Astrocyte of the spinal cord (primary cell): ENCODE measurements at places on chromosomes 4 and X.

GRCh38 chr4:4837316-4837715, 22.1 kb upstream of the MSX1 start:
- no peak for DNase-seq

- no peak for DNase-seq
Observed at GRCh38 chr4:67436742-67437141, 108.6 kb downstream of the CENPC start.

GRCh38 chrX:17024886-17025285, 78.4 kb downstream of the REPS2 start:
- no peak for DNase-seq

DNA sequence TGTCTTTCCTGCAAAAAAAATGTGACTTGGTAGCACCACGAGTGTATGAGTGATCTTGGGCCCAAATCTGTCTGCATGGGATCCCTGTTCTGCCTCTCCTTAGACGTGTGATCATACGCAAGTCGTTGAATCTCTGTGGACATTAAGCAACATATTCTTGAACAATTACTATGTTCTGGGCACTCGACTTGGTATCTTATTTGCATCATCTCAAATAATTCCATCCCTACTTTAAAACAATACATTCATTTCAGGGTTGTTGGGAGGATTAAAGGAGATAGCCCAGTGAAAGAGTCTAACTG, 145.4 kb upstream of the CPEB2 start:
- DNase-seq: no peak

- DNase-seq: peak; percentile 58
Observed at GRCh38 chr4:7333801-7334421, 100.8 kb downstream of the PSAPL1 start.

DNA sequence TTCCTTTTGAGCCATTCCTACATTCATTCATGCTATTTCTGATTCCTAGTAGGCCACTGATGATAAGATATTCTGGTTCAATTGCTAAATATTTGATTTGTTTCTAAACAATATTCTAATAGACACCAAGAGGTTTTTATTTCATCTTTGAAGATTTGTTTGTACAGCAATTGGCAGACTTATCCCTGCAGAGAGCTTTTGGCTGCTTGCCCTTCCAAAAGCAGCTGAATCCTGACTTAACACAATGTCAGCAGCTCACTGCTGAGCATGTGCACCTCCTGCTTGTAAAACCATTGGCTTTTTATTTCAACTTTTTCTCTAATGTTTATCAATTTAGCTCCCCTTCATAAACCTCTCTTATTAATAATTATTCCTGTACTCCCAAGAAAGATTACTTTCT, 45.3 kb downstream of the MMRN1 start:
- DNase-seq: peak; percentile 60

DNA sequence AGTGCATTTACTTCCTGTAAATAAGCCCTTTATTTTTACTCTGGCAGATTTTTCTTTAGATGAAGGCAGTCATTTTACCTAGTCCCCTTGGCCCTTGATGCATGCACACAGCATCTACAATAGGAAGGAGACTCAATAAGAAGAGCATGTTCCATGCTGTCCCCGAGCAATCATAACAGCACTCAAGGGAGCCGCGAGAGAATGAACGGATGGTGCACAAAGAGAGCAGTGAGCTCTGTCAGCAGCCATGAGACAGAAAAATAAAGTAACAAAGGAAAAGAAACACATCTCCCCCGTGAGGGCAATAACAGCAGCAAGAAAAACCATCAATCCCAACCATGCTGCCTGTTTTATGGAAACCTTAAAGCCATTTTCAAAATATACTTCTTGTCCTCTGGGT, 11.9 kb downstream of the SMIM31 start:
- no peak for DNase-seq

DNA sequence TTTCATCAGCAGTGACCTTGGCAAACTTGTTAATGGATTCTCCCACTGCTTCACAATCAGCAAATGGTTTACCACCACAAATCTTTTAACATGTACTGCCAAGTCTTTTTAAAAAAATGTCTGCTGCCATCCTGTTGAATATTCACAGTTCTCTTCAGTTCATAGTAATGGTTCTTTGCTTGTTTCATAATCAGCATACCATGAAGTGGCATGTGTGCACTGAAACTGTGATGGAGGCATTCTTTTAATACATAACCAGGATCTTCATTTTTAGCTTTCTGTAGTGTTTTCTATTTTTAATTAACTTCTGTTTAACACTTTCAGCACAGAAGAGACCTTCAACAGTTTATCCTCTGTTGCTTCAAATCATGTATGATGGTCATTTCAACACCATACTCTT, 230.1 kb upstream of the ARSJ start:
- DNase-seq: no peak

DNA sequence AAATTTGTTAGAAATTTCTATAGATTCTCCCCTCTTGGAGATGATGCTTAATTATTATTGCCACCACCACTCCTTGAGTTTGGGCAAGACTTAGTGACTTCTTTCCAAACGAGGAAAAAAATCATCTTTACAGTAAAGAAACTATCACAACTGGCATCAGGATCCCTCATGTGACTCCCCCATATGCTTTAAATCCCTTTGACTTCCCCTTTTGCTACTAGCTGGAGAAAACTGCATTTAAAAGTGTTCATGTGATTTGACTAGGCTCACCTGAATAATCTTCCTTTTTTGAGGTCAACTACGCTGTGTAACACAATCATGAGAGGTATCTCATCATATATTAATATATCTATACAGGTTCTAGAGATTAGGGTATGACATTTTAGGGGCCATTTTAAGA, 30.3 kb upstream of the ENOX2 start:
- DNase-seq: no peak

DNA sequence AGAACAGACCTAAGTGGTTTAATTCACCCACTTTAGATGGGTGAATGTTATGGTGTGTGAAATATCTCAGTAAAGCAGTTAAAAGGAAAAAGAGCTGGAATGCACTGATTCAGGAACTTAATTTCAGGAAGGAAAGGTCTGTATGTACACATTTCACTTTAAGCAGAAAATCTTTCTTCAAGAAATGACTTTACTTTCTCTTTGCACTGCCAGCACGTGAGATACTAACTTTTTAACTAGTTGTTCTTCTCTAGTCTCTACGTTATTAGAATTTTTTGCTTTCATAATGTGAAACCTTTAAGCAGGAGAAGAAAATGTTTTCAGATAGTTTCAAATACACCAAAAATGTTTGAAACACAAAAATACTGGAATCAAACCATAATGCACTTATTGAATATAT, 18.8 kb downstream of the C4orf46 start:
- no peak for DNase-seq

- DNase-seq: peak; percentile 49
Observed at GRCh38 chr4:82851885-82852750, 38.8 kb downstream of the SEC31A start.

GRCh38 chrX:42714981-42715700, 62.8 kb downstream of the PPP1R2C start:
- DNase-seq: peak; percentile 38

GRCh38 chrX:9885150-9885549, 82.0 kb upstream of the CLDN34 start:
- peak; percentile 71 for DNase-seq

DNA sequence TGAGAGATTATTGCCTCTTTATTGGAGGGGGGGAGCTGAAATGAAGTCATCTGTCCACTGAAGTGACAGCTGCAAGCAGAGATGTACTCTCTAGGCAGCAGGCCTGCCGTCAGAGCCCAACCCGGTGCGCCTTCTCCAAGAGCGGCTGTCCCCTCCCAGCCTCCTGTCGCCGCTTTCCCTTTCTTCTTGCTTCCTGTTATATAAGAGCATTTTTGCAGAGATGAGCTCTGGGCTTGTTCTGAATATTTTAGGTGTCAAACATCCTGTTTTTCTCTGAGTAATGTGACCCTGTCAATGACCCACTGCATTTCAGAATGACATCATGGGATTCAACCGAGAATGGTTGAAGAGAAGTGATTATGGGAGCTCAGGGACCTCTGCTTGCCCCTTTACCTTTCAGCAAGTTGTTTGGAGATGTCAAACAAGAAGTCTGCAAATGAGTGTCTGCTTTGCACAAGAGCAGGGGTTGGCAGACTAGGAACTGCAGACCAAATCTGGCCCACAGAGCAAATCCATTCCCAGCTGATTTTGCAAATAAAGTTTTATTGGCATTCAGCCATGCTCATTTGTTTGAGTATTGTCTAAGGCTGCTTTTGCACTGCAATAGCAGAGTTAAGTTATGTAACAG, 79.9 kb downstream of the SLC9A6 start:
- DNase-seq: peak; percentile 81

GRCh38 chrX:154142950-154143745, 895 bp upstream of the OPN1LW start:
- DNase-seq: no peak

- no peak for DNase-seq
Observed at GRCh38 chr4:88893961-88894360, 163.0 kb downstream of the FAM13A start.

DNA sequence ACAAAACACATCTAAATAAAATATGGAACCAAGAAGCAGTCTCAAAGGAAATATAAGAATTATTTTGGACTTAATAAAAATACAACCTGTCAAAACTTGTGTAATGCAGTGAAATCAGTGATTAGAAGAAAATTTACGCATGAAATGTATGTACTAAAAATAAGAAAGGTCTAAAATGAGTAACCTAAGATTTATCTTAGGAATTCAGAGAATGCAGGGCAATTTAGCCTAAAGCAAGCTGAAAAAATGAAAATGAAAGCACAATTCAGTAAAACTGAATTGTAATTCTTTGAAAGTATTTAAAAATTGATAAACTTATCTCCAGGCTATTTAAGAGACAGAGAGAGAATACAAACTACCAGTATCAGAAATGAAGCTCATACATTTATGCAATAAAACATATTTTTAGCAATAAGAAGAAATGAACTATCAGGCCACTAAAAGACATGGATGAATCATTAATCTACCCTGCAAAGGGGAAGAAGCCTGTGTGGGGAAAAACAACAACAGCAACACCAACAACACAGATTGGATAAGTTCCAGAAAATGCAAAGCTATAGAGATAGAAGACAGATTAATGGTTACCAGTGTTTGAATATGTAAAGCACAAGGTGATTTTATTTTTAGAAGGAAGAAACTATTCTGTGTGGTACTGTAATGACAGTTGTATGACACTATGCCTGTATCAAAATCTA, 442.0 kb upstream of the ADGRL3 start:
- DNase-seq: peak; percentile 19

DNA sequence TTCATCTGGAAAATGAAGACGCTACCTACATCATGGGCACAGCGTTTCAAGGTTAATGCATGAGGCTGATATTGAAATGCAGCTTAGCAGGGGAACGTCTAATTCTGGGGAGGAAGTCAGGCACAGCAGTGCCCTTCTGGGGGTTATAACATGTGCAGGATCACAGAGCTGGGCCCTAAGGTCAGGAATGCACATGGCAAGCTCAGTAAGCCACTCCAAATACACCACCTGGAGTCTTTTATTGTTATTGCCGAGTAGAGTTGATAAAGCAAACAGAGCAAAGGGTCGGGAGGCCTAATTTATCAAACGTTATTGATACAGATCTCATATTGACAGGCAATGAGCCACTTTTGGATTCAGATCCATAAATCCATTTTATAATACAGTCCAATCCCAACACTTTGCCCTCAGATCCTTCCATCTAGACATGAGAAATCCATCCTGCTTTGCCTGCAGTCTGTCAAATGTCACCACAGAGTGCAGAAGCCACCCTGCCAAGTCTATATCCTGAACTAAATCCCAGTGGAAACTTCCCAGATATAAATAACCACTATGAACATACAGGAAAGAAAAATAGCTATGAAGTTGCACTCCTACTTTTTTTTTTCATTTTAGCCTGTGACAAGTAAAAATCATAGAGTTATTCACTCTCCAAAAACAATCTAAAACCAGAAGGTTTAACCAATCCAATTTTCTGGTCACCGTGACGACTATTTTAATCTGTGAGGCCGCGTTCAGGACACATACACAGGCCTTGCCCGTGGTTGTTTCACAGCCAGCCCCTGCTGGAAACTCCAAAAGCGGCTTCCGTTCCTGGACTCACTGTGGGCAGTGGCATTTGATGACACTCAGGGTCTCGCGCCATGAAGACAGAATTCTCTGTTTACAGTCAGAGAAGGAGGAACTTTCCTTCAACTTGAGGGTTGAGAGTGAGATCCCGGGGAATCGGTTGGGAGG, 335.4 kb downstream of the DHX15 start:
- no peak for DNase-seq

- DNase-seq: no peak
Observed at GRCh38 chr4:82213485-82214417, 160.0 kb downstream of the HNRNPD start.

GRCh38 chrX:135914404-135914803, 20.9 kb downstream of the SAGE1 start:
- no peak for DNase-seq

GRCh38 chrX:38636949-38637819, 75.8 kb downstream of the TSPAN7 start:
- DNase-seq: peak; percentile 10

- DNase-seq: no peak
Observed at GRCh38 chrX:130772776-130773143, 130.2 kb downstream of the ENOX2 start.

DNA sequence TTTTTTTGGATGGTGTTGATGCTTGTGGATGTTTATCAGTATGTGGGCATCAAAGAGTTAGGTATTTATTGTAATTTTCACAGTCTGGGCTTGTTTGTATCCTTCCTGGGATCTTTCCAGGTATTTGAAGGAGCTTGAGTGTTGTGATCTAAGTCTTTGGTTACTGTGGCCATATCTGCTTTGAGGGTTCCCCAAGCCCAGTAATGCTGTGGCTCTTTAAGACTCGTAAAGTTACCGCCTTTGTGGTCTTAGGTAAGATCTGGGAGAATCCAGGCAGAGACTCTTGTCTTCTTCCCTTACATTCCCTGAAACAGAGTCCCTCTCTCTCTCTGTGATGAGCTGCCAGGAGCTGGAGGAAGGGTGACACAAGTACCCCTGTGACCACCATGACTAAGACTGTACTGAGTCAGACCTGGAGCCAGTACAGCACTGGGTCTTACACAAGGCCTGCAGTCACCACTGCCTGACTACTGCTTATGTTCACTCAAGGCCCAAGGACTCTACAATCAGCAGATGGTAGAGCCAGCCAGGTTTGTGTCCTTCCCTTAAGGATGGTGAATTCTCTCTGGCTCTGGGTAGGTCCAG, 62.2 kb downstream of the FMR1NB start:
- peak; percentile 19 for DNase-seq

- DNase-seq: no peak
Observed at GRCh38 chrX:125492439-125492838, 172.8 kb downstream of the TEX13C start.

DNA sequence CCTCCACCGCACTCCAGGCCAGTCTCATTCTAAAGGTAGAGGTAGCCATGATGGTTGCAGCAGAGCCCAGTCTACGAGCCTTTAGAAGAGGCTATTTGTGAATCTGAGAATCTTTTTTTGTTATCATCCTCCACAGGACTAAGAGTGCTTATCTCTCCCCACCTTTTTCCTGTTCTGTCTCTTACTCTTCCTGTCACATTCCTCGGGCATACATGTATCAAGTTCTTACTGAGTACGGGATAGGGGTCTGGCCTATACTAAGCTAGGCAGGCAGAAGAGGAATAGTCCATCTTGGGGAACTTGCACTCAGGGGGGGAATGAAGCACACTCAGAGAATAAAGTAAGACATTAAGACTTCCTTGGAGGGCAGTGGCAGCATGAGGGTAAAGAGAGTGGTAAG, 25.7 kb downstream of the LAS1L start:
- no peak for DNase-seq

GRCh38 chr4:183183906-183184535, 85.0 kb downstream of the WWC2 start:
- no peak for DNase-seq
